ENCODE measurements at places on chromosomes 11 and 22. TPM values are rescaled to one million over a fixed set of nuclear protein-coding genes. Genes with fewer than 3 reads are reported as not detected.

GRCh38 chr11:105862736-105863367 is 159.2 kb downstream of the MSANTD4 start:
- DNase-seq: peak; percentile 47

GRCh38 chr22:39556970-39557841 is 13.3 kb upstream of the CACNA1I start:
- DNase-seq: no peak

DNA sequence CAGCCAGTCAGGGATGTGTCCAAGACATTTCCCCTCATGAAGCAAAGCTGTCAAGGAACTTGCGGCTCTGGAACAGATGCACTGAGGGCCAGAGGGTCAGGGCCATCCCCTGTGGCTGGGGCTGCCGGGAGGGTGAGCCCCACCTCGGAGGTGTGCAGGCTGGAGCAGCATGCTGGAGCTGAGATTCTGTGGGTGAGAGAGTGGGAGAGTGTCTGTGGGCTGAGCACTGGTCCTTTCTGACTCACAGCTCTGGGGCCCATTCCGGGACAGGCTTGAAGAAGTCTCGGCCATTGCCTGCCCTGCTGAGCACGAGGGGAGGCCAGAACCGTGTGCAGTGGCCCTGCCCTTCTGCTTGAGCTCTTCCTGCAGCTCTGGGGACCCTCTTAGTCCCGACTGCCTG is 2.1 kb downstream of the OMP start:
- no peak for DNase-seq

DNA sequence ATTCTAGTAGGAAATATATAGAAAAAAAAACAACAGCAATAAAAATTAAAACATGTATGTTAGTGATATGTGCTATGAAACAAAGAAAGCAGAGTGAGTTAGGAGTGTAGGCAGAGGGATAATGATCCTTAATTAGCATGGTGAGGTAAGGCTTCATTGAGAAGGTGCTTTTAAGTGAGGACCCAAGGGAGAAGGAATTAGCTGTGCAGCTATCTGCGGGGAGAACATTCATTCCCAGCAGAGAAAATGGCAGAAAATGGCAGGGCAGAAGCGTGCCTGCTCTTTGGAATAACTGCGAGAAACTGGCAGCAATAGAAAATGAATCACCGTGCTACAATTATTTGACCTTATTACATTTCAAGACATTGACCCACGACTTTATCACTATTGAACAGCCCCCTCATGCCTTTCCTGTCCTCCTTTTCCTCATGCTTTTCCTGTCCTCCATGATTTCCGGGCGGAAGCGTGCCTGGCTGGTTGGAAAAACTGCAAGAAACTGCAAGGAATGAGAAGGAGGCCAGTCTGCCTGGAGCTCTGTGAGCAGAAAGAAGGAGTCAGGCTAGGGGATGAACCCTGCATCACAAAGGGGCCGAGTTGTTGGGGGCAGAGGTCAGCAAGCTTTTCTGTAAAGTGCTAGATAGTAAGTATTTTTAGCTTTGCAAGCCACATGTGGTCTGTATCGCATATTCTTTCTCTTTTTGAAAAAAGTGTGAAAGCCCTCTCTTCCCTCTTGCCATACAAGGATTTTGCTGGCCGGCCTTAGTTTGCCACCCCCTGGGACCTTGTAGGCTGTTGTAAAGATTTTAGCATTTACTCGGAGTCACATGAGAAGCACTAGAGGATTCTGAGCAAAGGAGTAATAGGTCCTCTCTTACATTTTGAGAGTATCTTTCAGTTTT is 37.1 kb upstream of the SWAP70 start:
- no peak for DNase-seq

GRCh38 chr22:25085930-25086901 is 113.4 kb upstream of the CRYBB3 start:
- no peak for DNase-seq

- no peak for DNase-seq
Measured at GRCh38 chr11:36187622-36188021, 101.6 kb downstream of the COMMD9 start.

DNA sequence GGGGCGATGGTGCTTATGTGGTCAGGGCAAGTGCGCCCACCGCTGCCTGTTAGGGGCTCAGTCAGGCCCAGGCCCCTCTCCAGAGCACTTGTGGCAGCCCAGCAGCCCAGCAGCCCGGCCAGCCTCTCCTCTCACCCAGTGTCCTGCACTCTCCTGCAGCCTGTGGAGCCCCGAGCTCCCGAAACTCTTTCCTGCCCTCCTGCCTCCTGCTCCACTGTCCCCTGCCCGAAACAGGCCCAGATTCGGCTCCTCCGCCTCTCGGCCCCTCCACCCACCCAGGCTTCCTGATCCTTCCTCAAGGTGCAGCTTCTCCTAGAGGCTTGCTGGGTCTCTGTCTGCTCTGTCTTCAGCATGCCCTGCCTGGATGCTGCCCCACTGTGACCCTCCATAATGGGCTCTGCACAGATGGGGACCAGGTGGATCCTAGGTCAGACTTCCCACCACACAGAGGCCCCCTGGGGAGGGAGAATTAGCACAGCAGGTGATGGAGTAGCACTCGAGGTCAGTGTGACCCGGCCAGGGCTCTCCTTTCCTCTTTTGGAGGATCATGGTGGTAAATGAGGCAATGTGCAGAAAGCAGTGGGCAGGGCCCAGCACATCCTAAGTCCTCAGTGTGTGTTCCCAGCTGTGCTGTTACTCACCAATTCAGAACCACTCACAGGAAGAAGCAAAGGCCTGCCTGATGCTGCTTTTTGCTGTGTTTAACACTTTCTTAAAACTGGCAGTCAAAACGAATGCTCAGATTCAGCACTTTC is 18.6 kb upstream of the NAP1L4 start:
- DNase-seq: no peak

- no peak for DNase-seq
Measured at GRCh38 chr22:26476705-26477340, 6.8 kb downstream of the HPS4 start.

- DNase-seq: no peak
Measured at GRCh38 chr11:112631333-112631732, 329.9 kb upstream of the NCAM1 start.

GRCh38 chr11:32478277-32478731 is 43.0 kb upstream of the WT1 start:
- peak; percentile 78 for DNase-seq

- peak; percentile 70 for DNase-seq
Measured at GRCh38 chr11:131889146-131889577, 518.7 kb downstream of the NTM start.

GRCh38 chr22:29520851-29521250 is 32.7 kb downstream of the THOC5 start:
- DNase-seq: no peak

- no peak for DNase-seq
Measured at GRCh38 chr11:103397369-103397768, 288.1 kb downstream of the DYNC2H1 start.

DNA sequence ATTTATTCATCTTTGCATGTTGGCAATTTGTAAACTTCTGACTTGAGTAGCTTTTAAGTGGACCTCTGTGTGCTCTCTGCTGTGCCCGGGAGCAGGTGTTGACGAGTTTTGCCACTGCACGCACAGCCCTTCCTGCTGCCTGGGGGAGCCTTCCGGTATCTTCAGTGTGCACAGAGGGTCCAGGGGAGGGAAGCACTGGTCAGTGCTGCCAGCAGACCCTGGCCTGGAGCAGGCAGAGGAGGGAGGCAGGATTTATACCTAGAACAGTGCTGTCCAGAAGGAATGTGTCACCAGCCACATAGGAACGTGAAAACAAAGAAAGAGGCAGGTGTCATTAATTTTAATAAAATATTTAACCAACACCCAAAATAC is 403.6 kb downstream of the TBC1D22A start:
- DNase-seq: no peak

DNA sequence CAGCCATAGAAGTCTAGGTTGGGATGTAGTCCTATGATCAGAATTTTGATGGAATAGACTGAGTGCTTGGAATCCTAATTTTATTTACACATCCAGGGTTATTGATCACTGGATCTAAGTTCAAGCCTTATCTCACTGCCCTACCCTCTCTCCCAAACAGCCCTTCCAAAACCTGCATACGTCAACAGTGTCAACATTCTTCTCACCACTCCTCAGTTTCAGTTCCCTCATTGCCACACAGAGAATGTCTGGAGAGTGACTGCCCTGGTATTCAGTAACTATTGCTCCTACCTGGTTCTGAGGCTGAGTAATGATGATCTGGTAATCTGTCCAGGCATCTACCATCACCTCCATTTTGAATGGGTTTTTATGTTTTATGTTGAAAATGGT is 60.0 kb downstream of the GLYATL1 start:
- no peak for DNase-seq

DNA sequence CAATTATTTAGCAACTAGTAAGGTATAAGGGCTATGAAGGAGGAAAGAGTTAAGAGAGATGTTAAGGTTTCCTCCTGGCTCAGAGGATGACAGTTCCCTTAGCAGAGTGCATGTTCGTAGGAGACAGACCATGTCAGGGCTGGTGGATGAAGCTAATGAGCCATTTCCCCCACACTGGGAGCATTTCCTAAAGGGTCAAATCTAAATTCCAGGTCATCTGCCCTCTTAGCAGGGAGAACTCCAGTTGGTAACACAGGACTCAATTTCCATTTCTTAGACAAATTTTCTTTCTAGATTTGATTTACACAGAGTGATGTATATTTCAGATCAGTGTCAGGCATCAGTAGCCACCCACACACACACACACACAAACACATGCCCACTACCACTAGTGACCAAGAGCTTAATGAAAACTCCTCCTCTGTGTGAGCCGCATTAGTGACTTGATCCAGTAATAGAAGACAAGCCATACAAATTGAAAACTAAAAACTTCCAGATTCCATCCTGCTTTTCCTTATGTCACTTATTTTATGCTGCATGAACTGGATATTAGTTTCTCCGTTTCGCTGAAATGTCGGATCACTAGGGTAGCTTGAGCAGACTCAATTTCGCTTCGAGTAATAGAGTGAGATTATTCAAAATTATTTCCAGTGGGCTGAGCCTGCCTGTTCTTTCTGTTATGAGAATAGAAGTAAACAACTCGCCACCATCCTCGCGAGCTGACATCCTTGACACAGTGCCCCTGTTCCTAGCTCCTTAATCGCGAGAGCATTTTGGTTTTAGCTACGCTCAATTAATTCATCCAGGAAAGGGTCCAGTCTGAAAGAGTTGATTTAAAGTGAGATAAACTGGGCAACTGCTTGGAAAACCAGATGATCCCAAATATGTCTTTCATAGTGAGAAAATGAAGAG is 582.6 kb downstream of the SOX6 start:
- DNase-seq: no peak

- no peak for DNase-seq
Measured at GRCh38 chr11:99571094-99571493, 550.3 kb downstream of the CNTN5 start.

DNA sequence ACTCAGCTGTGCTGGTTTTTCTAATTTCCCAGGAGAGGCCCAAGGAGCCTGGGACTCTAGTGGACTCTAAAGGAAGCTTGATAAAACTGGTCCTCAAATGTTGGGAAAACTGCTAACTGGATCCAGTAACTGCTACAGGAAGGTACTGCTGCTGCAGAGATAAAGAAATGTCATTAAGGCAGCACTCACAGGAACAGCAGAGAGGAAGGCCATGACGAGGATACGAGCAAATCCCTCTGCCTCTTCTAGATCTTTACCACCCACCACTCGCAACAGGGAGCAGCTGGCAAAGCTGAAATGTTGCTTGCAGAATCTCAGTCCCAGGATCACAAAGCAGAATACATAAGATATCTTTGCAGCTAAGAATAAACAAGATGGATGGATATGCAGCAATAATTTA is 23.5 kb downstream of the TTC28 start:
- DNase-seq: no peak

- DNase-seq: peak; percentile 13
Measured at GRCh38 chr11:83456075-83456474, 169.9 kb upstream of the CCDC90B start.

DNA sequence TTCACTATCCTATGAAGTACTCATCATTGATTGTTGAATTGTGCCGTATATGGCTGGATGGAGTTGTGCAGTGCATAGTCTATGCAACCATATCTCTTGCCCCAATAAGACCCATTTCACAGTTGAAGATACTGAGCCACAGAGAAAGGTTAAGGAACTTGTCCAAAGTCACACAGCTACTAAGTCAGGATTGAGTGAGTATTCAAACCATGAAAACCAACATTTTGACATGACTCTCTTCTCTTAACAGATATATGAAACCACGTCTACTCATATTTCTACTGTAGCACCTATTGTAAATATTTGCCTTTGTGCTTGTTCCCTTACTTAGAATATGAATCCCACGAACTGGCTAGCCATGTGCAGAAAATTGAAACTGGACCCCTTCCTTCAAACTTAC is 58.1 kb downstream of the MAML2 start:
- DNase-seq: no peak

- DNase-seq: no peak
Measured at GRCh38 chr11:68127714-68128681, 6.8 kb upstream of the CHKA start.

DNA sequence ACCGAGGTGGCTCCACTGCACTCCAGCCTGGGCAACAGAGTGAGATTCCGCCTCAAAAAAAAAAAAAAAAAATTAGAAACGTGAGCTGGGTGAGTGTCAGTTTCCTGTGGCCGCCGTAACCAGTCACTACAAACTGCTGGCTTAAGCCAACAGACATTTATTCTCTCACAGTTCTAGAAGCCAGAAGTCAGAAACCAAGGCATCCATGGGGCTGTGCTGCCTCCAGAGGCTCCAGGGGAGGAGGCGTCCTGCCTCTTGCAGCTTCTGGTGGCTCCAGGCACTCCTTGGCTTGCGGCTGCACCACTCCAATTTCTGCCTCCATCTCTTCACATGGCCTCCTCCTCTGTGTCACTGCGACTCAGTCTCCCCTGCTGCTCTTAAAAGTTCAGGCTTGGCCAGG is 11.1 kb upstream of the KIAA0930 start:
- no peak for DNase-seq

Gene GDPD4
- total RNA-seq: not detected

Gene SLC25A45
- 5.0 TPM for total RNA-seq

Gene FCHSD2
- total RNA-seq: 40.5 TPM

Gene OR2AT4
- total RNA-seq: 0.05 TPM

Gene MADD
- total RNA-seq: 28.9 TPM

Gene MOGAT2
- total RNA-seq: 2.2 TPM

Gene BRSK2
- total RNA-seq: 3.0 TPM

Gene SYCE3
- not detected for total RNA-seq

Gene BACE1
- total RNA-seq: 19.1 TPM

Gene OR9I1
- not detected for total RNA-seq

Gene PRRG4
- 5.1 TPM for total RNA-seq

Gene PLAAT3
- total RNA-seq: 5.3 TPM

Gene RPS25
- total RNA-seq: 904 TPM

Gene METTL15
- total RNA-seq: 56.3 TPM
